ENCODE measurements at places on chromosomes 11 and 22.
A peak's percentile ranks its signal among the peaks of the same experiment; 100 is the strongest.

- peak; percentile 54 for DNase-seq
Measured at GRCh38 chr22:24803064-24803542, 2.9 kb upstream of the SGSM1 start.

DNA sequence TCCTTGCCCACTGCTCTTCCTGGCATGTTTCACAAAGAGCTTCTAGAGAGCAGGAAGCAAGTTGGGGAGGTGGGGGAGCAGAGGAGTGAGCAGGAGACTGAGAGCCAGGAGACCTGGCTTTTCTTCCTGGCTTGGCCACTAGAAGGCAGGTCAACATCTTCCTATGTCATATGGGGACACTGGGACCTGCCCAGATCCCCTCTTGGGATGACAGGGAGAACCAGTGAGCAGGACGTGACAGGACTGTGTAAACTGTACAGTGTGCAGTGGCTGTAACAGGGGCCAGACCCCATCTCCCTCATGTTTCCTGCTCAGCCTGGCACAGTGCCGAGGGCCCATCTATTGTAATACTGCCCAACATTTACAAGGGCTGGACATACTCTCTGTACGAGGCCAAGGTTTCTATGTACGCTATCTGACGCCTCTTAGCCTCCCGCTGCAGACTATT lies 29.4 kb downstream of the GDPD5 start:
- DNase-seq: no peak

DNA sequence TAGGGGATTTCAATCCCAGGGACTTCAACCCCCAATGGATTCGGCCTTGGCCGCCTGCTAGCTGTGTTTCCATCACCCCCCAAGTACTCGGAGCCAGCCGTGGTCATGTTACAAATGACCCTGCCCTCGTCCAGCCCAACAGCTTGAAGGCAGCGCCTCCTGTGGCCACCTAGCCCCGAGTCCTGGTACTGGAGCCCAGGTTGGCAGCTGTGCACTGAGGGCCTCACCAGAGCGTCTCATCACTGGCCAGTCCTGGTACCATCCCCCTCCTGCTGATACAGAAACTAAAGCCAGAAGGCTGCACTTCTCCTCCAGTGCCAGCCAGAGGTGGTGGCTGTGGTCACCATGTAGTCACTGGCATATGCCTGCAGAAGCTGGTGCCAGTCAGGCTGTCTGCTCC lies 44.9 kb upstream of the FADD start:
- DNase-seq: no peak

GRCh38 chr11:93236741-93237675 lies 39.2 kb upstream of the SLC36A4 start:
- DNase-seq: peak; percentile 13

GRCh38 chr22:23893121-23893944 lies 850 bp upstream of the MIF start:
- no peak for DNase-seq

- DNase-seq: no peak
Measured at GRCh38 chr11:47448566-47449427, at the start of gene RAPSN. RAPSN (minus strand) TSS chr11:47449136; CDS start chr11:47448964, 172 bp downstream.

GRCh38 chr22:17131686-17132085 lies 10.5 kb upstream of the TMEM121B start:
- DNase-seq: no peak

- no peak for DNase-seq
Measured at GRCh38 chr11:108909041-108909440, 244.2 kb downstream of the DDX10 start.

- DNase-seq: no peak
Measured at GRCh38 chr11:2944530-2944929, 15.3 kb upstream of the PHLDA2 start.

DNA sequence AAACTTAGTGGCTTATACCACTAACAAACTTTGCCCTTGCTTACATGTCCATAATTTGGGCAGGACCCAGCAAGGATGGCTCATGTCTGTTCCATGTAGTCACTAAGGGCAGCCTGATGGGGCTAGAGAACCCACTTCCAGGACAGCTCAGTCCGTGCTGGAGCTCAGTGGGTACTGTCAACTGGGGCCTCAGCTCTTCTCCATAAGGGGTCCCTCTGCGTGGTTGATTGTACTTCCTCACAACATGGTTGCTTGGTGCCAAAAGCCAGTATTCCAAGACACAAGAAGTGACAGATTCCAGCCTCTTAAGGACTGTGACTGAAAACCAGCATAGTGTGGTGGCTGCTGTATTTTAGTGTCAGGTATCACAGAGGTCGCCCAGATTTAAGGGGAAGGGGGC lies 675.2 kb downstream of the TBC1D22A start:
- DNase-seq: no peak

DNA sequence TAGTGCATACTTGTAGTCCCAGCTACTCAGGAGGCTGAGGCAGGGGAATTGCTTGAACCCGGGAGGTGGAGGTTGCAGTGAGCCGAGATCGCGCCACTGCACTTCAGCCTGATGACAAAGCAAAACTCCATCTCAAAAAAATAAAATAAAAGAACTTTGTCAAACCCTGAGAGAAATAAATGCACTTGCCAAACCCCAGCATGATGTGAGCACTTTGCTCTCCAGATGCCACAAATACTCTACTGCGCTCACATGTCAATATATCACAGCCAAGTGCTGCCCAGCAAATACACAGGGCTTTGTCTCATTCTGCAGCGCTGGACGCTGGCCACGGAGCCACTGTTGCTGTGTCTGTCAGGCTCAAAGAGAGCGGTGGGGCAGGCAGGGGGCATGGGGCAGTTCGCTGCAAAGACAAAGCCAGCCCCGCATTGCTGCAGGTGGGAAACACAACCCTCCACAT lies 45.1 kb downstream of the AHNAK start:
- no peak for DNase-seq

GRCh38 chr11:109731451-109731850 lies 309.5 kb downstream of the C11orf87 start:
- no peak for DNase-seq

DNA sequence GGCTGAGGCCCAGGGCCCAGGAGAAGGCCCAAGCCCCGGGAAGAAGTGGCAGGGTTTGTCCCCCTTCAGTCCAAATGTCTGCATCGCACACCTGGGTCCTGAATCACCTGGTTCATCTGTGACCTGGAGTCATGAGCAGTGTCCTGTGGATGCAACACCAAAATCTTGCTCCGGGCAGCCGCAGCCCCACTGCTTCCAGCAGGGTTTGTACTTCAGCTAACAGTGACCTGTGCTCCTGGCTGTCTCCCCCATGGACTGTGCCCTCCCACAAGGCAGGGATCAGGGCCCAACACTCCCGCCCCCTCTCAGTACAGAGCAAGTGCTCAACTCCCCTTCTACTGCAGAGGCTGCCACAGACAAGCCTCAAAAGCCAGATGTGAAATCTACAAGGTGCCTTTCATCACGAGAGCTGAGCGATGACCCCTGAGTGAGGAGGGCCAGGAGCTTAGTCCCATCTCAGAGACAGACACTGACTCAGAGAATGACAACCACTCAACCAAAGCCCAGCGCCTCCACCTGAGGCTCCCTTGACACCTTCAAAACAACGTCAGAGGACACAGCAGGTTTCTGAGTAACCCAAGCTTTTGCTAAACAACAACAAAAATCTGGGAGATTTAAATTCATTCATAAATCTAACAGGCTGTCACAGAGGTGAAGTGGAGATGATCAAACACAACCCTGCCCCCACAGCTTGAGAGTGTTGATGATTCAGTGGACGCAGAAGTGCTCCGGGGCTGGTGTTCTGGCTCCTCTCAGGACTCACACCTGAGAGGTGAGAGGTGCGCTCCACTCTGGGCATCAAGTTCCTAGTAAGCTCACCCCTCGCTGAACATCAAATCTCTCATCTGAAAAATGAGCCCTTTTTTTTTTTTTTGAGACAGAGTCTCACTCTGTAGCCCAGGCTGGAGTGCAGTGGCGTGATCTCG lies 3.4 kb downstream of the KIAA0930 start:
- DNase-seq: no peak

DNA sequence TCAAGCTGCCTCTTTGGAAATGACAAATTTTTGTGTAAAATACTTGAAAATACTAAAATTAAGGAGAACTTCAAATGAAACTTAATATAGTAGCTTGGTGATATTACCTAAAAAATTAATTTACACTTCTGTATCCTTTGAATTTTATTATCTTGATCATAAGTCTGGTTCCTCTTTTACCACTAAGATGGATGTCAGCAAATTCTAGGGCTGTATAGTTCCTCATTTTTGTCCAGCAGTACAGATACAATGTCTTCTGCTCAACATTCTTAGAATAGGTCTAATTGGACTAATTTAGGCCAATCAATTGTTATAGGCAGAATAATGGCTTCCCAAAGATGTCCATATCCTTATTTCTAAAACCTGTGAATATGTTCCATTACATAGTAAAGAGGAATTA lies 1298.0 kb upstream of the RAG2 start:
- no peak for DNase-seq

DNA sequence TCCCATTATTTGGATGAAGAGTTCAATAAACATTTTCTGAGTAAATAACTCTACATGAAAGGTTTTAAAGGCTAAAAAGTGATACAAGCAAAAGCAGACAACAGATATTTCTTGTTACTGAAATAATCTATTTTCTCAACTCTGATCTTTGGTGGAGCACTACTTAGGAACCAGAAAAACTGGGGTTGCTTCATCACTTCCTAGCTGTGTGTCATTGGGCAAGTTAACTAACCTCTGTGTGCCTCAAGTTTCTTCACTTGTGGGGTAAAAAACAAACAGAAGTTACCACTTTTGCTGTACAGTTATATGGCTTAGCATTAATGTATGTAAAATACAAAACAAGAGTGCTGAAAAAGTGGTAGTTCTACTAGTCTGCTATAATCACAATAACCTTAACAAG lies 5.6 kb downstream of the MAPK1 start:
- no peak for DNase-seq

DNA sequence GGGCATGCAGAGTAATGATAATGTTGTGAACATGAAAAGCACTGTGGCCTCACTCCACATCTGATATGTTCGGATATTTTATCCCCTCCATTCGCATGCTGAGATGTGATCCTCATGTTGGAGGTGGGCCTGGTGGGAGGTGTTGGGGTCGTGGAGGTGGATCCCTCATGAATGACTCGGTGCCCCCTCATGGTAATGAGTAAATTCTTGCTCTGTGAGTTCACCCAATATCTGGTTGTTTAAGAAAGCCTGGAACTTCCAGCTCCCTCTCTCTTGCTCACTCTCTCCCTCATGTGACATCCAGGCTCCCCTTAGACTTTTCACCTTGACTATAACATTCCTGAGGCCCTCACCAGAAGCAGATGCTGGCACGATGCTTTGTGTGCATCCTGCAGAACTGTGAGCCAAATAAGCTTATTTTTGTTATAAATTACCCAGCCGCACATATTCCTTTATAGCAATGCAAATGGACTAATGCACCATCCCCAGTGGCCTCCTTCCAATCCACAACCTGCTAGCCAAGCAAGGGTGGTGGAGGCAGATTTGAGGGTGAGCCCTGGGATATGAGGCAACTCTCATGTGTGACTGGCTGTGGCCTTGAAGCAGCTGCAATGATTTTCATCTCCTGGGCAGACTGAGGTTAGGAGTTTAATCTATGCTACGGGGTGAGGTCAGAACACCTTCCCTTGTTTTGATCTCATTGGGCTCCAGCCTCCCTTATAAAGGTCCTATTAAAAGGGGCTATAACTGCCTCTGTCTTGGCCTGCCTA lies 276.5 kb downstream of the ETS1 start:
- DNase-seq: no peak

DNA sequence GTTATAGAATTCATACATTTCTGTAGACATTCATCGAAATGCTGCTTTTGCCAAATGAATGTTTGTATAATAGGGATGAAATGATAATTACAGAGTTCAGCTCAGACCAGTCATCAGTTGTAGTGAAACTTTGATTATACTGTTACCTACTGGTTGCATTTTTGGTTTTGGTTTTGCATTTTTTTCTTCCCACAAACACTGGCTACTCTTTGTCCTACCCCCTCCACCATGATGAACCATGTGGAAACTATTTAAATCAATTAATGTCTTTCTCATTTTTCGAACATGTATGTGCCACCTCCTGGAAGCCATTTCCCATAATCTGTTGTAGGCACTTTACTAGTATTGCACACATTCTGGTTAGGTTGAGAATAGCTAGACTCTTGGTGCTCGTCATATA lies 75.3 kb upstream of the MTNR1B start:
- no peak for DNase-seq

DNA sequence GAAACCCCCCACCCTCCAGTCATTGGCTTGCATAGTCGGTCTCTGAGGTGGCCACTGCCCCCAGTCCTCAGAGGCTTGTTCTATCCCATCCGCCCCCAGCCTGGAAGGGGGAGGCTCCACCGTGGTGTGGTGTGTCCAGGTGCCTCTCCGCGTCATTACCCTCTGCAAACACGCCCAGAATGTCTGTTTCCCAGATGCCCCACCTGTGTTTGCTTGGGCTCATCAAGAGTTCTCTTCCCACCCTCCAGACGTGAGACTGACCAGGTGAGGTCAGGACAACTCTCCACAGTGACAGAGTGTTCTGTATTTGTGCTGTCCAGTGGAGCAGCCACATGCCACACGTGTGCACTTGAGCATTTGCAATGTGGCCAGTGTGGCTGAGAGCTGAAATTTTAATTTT lies 24.9 kb downstream of the LRRC10B start:
- DNase-seq: no peak

GRCh38 chr11:9250139-9250582 lies 15.0 kb downstream of the DENND5A start:
- DNase-seq: peak; percentile 66

DNA sequence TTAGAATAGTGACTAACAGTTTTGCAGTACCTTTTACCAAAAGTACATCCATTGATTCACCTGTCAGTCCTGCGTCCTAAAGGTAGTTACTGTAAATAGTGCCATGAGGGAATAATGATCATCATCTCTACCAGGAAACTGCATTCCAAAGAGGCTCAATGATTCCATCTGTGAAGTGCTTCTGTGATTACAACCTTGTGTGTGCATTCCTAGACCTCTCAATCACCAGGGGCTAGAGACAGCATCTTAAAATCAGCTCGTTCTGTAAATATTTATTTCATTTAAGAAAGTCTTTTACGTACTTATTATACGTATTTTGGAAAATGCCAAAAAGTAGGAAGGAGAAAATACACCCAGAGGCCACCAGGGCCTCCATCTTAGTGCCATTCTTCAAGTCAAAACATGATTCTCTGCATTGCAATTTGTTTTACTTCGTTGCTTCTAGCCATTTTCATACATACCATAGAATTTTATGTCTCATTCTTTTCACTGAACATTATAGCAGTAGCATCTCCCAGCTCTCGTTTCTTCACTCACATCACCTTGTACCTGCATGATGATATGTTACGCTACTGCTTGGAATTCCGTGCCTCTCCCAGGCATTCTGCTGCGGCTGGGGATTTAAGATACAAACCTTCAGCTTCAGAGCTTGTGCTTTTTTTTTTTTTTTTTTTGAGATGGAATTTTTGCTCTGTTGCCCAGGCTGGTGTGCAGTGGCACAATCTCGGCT lies 117.0 kb downstream of the SEZ6L start:
- DNase-seq: no peak

Measured in CD4-positive, alpha-beta T cell treated with Interleukin-17A for 1 hour (primary cell).